ENCODE measurements at places on chromosomes 3 and 15.

GRCh38 chr3:20064796-20065564, 24.7 kb downstream of the KAT2B start:
- no peak overlapping the region for H3K27ac ChIP-seq
- no peaks in the 10 kb centered on the region for H3K27me3 ChIP-seq
- H3K4me1 ChIP-seq = peaks cover 47% of the 10 kb centered on the region
- no peak overlapping the region for H3K4me3 ChIP-seq

DNA sequence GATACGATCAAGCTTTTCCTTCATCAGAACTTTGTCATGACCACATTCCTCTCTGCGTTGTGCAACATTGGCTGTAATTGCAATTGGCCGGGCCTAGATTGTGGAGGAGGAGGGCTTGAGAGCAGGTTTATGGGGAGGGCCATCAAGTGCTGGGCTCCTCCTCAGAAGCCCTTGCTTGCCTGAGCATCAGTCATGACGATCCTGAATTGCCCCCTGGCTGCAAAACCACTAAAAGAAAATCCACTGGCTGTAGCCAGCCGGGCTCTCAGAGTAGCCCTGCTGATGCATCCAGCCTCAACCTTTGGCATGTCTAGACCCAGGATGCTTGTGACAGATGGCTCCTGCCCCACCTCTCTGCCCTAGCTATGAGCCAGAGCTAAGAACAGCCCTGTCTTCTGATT, 13.4 kb upstream of the TRH start:
- DNase-seq = no peak
- H3K4me3 ChIP-seq = no peak overlapping the region
- H3K4me1 ChIP-seq = no peaks in the 10 kb centered on the region
- H3K36me3 ChIP-seq = no peaks in the 10 kb centered on the region
- H3K27ac ChIP-seq = no peak overlapping the region
- H3K27me3 ChIP-seq = no peaks in the 10 kb centered on the region

- no peak overlapping the region for H3K27ac ChIP-seq
- H3K27me3 ChIP-seq = peaks cover 29% of the 10 kb centered on the region
- peaks cover 8% of the 10 kb centered on the region for H3K4me1 ChIP-seq
- peak overlapping the region; percentile 49 for H3K4me3 ChIP-seq
- DNase-seq = no peak
Observed at GRCh38 chr15:99058421-99058870, 46.4 kb upstream of the SYNM start.

DNA sequence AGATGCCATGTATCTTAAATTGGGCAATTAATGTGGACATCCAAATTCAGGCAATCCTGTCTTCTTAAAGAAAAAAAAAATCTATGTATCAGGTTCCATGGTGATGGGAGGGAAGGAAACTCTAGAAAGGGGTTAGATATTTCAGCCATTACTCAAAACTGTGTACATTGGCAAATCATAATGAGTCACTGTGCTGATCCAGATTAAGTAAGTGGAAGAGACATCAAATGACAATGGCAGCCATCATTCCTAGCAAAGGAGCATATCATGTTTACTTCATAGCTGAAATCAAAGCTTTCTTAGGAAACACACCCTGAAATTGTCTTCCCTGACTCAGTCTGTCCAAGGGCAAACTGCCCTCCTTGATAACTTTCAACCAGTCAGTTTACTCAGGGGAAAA, 713.3 kb upstream of the GBE1 start:
- H3K4me3 ChIP-seq = no peak overlapping the region
- H3K27ac ChIP-seq = no peak overlapping the region
- H3K4me1 ChIP-seq = no peaks in the 10 kb centered on the region
- no peaks in the 10 kb centered on the region for H3K36me3 ChIP-seq

GRCh38 chr3:115478359-115478758, 145.0 kb upstream of the GAP43 start:
- peaks cover 5% of the 10 kb centered on the region for H3K27me3 ChIP-seq
- no peak for DNase-seq
- H3K4me1 ChIP-seq = no peaks in the 10 kb centered on the region
- no peak overlapping the region for H3K27ac ChIP-seq

DNA sequence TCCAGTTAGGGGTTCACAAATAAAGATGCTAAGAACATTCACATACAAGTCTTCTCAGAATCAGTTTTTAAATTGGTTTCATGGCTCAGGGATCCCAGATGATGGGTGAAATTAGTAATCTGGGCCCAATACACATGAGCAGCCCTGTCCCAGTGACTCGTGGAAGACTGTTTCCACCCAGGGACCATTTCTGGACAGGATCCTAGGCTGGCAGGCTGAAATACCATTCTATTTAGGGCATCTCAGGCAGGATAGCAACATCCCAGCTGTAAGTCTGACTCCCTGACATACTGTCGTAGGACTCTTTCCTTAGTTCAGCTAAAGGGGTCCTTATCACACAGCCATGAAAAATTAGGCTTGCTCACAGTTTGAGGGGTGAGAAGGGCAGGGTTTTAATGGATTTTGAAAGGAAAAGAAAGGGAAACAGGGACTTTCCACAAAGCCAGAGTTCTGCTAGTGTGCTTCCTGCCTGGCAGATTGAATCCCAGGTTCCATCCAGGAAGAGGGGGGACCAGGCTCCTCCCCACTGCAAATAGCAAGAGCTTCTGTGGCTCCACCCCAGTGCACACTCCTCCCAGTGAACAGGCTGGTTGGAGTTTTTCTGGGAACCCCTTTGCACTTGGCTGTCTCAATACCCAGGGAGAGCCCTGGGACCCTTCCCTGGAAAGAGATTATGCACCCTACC, 41.3 kb upstream of the LYZL4 start:
- H3K27ac ChIP-seq = no peak overlapping the region
- H3K4me1 ChIP-seq = no peaks in the 10 kb centered on the region
- H3K4me3 ChIP-seq = no peak overlapping the region
- no peaks in the 10 kb centered on the region for H3K36me3 ChIP-seq
- peaks cover 9% of the 10 kb centered on the region for H3K27me3 ChIP-seq

- no peak overlapping the region for H3K27ac ChIP-seq
- no peak for DNase-seq
- H3K4me3 ChIP-seq = no peak overlapping the region
- H3K27me3 ChIP-seq = no peaks in the 10 kb centered on the region
- peaks cover 20% of the 10 kb centered on the region for H3K36me3 ChIP-seq
Observed at GRCh38 chr15:94250801-94251200, 19.4 kb downstream of the MCTP2 start.

- H3K27ac ChIP-seq = no peak overlapping the region
- H3K27me3 ChIP-seq = no peaks in the 10 kb centered on the region
- H3K4me3 ChIP-seq = no peak overlapping the region
- no peaks in the 10 kb centered on the region for H3K36me3 ChIP-seq
- H3K4me1 ChIP-seq = peaks cover 18% of the 10 kb centered on the region
Observed at GRCh38 chr3:150697646-150698045, 6.1 kb downstream of the ERICH6 start.

- H3K4me3 ChIP-seq = peak overlapping the region; percentile 32
- peaks cover 19% of the 10 kb centered on the region for H3K36me3 ChIP-seq
- H3K27ac ChIP-seq = peak overlapping the region; percentile 85
- H3K27me3 ChIP-seq = no peaks in the 10 kb centered on the region
Observed at GRCh38 chr15:67085818-67086636, 20.6 kb downstream of the SMAD3 start.

GRCh38 chr15:72992841-72993252, 59.4 kb upstream of the NEO1 start:
- H3K4me1 ChIP-seq = no peaks in the 10 kb centered on the region
- H3K4me3 ChIP-seq = no peak overlapping the region
- no peaks in the 10 kb centered on the region for H3K36me3 ChIP-seq

Measured in activated CD8-positive, alpha-beta T cell treated with anti-CD3 and anti-CD28 coated beads for 36 hours (primary cell).